ENCODE measurements at places on chromosomes 12 and 14.

DNA sequence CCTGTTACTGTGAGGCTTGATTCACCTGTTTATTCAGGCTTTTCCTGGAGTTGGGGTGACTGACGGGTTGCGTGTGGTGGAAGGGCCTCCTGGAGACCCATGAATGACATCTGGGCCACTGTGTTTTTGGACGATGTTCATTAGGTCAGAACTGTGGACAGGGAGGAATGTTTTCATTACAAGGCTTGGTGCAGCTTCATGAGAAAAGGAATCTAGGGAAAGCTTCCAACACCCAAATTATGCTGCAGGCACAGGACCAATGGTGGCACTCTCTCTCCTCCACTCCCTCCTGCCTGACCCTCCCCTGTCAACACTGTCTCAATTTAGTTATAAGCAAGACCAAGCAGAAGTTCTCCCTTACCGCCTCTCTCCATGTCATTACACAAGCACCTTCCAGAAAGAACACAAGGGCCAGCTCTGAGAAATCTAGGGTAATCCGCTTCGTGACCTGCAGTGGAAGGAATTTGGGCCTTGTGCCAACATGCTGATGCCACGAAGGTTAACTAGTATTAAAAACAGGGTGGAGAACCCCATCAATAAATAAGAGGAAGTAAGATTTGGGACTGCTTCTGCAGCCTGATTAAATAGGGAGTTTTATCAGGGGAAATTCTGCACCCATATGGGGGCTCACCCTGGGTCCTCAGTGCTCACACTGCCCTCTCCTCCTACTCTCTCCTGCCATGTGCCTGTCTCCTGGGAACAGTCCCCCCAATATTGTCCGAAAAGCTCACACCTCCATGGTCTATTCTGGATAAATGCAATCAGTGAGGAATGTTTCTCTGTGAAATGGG is 200.3 kb downstream of the KTN1 start:
- no peak for DNase-seq

DNA sequence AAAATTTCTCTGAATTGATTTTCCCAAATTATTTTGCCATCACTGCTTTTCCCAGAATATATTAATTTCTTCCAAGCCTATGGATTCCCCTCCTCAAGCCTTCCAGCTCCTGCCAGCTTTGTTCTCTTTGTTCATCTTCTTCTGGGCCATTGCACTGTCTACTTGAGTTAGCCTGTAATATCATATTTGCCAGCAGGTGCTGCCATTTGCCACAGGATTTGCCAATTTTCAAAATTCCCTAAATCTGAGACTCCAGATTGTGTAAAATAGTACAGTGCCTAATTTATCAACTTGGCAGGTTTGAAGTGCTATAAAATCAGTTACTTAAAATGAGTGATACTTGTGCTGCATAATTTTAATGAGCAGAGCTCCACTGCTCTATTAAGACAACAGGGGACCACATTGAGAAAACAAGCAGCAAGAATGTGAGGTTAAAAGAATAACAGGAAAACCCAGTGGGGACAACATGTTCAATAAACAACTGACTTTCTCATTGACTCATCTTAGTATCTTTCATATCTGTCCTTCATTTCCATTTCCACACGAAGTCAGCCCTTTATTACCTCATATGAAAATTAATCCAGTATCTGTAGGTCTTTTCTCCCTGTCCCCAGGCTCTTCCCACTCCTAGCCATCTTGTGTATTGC is 84.6 kb upstream of the CCDC196 start:
- DNase-seq, result no peak

DNA sequence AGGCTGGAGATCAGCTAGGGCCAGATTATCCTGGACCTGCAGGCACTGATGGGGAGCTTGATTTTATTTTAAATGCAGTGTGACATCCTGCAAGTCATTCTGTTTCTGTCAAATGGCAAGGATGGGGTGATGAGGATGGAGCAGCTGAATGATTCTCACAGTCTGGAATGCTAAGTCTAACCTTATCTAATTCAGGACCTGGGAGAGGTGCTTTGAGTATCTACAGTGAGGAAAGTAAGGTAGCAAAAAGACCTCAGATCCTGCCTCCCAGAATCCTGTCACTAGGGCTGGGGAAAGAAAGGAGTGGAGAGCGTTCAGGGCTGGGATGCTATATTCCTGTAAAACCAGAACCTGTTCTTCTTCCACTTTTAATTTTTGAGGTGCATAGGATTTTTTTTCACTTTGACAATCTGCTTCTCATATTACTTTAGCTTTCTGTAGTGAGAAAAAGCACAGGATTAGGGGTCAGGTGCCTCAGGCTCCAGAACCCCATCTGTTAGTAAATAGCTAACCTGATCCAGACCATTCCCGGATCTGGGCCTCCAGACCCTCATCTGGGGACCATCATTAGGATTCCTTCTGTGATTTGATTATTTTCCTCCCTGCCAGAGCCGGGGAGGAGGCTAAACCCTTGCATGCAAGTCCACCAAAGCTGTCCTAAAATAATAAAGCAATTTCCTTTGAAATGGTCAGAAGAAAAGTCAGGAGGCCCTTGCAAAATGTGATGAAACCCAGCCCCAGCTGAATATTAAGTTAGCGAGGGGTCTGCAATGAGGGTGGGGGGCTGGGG is 54.7 kb downstream of the ASCL1 start:
- DNase-seq, result no peak

DNA sequence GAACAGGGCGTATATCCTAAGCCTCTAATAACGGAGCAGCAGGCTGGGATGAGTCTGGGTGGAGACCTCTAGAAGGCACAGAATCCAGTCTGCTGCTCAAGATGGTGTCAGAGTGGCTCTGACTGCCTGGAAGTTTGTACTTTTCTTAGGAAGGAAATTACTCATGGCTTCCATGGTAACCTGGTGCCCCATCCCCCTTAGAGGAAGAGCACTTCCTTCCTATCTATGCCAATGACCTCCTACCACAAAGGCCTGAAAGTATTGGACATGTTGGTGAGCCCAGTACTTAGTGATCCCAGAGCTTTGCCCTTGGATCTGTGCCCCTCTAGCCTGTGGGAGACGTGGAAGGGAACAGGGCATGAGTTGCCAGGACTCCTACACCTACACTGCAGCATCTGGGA is 1.5 kb downstream of the BATF start:
- DNase-seq, result no peak

DNA sequence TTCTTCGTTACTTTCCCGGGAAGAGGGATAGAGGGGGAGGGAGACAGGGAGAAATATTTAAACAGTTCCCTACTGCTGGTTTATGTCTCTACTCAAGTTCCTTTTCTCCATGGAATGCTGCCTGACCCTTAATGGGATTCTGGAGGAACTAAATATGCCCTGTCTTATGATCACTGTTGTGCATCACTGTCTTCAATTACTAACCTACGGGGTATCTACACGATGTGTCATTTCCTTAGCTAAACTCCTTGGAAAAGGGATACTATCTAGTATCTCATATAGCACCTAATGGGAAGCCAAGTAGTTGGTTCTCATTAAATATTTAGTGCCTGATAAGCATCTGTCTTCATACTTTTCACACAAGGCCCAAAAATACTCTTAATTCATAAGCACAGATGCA is 37.5 kb upstream of the FBLN5 start:
- no peak for DNase-seq

DNA sequence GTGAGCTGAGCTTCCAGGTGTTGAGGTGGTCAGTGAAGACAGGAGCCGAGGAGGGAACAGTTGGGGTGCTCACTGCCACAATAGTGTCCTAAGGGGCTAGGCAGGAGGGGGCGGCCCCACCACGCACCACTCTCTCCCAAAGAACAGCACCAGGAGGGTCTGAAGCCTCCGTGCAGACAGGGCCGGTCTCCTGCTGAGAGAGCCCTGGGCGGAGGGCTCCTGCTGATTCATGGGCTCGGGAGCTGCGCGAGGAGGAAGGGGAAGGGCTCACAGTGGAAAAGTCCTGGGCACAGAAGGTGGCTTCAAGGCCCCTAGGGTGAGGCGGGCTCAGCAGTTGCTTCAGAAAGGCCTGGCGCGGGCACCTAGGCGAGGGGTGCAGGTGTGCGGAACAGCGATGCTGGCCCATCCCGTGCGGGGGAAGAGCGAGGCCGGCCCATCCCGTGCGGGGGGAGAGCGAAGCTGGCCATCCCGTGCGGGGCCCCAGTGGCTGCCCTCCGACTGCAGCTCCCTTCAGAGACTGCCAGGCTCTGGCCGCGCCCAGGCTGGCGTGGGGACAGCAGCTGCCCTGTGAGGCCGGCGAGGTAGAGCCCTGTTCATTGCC is 176.7 kb downstream of the ADGRD1 start:
- no peak for DNase-seq

GRCh38 chr12:1934831-1935230 is 16.4 kb upstream of the CACNA2D4 start:
- DNase-seq, result no peak

DNA sequence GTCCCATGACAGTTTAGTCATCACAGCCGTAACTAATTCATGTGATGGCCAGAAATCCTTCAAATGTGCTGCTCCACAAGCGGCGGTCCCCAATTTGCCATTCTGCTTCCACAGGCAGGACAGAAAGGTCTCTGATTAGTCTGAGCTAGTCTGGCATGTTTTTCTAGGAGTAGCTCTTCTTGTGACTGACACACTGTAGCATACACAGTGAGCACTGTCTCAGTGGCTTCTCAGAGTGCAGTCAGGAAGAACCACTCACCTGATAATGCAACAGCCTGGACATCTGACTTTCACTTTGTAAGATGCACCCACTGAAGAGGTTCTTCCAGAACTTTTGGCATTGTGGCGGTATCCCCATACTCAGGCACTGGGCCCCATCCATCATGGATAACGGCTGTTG is 1266.2 kb downstream of the TMEM121 start:
- no peak for DNase-seq

DNA sequence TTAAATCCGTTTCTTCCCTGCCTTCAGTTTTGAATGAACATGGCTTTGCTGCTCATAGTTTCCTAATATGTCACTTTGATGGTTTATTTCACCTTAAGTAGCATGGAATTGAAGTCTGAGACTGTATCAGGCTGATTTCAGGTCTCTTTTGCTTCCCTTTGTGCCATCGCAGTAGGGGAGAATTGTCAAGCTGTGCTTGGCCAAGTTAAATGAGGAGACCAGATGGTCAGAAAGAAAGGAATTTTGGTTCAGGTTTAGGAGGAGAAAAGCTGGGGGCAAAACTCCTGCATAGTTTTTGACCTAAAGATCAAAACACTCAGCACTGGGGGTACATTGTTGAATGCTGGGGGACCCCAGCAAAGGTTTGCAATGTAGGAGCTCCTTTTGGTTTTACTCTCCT is 398.4 kb downstream of the NUAK1 start:
- no peak for DNase-seq

DNA sequence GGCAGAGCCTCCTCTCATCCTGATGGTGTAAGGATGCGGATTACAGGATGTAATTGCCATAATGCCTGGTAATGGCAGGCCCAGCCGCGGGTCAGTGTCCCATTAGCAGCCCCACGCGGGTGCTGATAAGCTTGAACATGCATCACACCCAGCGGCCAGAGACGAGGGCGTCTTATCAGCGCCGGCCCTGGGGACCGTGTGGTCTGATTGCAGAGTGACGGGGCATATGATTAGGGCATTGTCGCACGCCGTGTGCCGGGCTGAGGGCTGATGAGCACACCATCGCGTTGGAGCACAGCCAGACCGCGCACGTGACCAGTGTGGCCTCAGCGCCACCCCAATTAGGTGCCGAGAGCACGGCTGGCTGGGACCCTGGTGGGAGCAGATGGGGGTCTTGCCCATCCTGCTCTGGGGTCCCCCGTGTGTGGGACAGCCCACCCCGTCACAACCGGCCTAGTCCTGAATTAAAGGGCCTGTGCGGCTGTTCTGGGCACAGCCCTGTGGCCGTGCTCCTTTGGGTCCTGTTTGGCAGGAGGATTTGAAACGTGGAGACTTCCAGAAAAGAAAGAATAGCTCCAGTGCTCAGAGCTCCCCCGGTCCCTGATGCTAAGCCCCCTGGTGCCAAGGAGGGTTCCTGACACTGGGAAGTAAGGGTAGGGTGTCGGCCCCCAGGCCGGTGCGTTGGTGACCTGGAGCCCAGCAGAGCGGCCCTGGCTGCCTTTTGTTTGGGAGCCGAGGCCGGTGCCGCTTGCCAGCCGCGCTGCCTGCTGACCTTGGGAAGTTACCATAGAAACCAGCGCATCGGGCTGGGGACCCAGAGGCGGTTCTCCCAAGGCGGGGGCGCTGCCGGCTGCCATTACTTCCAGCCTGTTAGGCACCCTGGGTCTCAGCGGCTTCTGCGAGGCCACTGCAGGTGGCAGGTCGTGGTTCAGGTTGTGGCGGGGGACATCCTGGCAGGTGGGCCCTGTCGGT is 20.7 kb downstream of the KIF26A start:
- no peak for DNase-seq

DNA sequence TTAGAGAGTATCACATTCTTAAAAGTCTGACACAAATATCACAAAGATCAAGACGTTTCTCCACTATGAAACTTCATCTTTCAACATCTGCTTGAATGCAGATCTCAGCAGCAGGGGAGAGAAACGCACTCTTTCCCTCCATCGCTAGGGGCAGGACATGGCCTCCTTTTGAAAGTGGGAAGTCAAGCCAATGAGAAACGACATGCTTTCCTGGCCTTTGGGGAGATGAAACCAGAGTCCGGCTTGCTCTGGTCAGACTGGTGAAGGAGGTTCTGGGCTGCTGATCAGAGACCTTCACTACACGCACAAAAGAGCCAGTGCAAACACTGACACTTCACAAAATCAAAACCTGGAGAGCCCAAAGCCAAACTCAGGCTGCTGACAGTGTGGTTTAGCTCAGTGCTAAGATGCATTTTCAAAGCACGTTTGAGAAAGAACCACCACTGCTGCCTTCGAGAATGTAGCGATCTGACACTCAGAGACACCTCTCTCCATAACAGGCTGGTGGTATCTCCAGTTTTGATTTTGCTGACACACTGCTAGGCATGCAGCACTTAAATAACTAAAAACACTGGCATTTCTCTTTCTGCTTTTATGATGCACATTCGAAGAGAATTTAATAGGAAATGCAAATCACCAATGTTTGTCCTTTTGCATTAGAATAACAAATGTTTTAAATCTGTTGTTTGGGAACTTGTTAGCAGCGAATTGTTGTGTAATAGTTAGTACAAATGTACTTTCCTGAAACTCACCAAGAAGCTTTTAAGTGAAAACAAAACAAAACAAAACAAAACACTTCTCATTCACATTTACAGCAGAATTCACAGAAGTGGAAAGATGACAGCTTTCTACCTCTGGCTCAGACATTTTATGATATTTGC is 93.9 kb upstream of the OVCH1 start:
- DNase-seq, result no peak

GRCh38 chr12:105220150-105220928 is 15.6 kb downstream of the APPL2 start:
- no peak for DNase-seq

DNA sequence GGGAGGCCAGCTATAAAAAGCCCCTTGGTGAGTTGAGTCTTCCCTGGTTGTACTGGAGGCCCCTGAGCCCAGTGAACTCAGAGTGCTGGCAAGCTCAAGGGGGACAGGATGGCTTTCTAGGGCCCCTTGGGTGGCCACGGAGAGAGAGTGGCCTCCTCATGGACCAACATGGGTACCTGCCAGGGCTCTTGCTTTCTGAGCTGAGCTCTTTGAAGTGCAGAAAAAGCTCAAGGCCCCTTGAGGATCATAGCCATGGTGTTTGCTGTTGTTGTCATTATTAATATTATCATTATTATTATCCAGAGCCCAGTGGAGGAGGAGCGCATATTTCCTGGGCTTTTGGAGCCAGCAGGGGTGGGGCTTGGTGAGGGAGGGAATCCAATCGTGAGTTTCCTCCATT is 6.7 kb downstream of the RNFT2 start:
- DNase-seq, result no peak

- DNase-seq, result no peak
These were observed 67.3 kb upstream of the USP15 start for GRCh38 chr12:62192903-62193250.

Data from NCI-H1436 treated with DMSO at 0.1 percent for 48 hours (cell line).